ENCODE measurements at places on chromosomes 13 and 19. TPM values are rescaled to one million over a fixed set of nuclear protein-coding genes. Genes with fewer than 3 reads are reported as not detected.

GRCh38 chr13:111342721-111343120 is 22.3 kb downstream of the TEX29 start:
- DNase-seq: no peak
- H3K27ac ChIP-seq: no peak overlapping the region

SYCN gene
- not detected for total RNA-seq

GRCh38 chr19:16788479-16788878 is 40.7 kb upstream of the SIN3B start:
- H3K27me3 ChIP-seq: no peaks in the 10 kb centered on the region
- H3K36me3 ChIP-seq: peaks cover 1% of the 10 kb centered on the region
- H3K4me1 ChIP-seq: no peaks in the 10 kb centered on the region
- H3K4me3 ChIP-seq: no peak overlapping the region
- DNase-seq: no peak
- no peak overlapping the region for H3K27ac ChIP-seq

DNA sequence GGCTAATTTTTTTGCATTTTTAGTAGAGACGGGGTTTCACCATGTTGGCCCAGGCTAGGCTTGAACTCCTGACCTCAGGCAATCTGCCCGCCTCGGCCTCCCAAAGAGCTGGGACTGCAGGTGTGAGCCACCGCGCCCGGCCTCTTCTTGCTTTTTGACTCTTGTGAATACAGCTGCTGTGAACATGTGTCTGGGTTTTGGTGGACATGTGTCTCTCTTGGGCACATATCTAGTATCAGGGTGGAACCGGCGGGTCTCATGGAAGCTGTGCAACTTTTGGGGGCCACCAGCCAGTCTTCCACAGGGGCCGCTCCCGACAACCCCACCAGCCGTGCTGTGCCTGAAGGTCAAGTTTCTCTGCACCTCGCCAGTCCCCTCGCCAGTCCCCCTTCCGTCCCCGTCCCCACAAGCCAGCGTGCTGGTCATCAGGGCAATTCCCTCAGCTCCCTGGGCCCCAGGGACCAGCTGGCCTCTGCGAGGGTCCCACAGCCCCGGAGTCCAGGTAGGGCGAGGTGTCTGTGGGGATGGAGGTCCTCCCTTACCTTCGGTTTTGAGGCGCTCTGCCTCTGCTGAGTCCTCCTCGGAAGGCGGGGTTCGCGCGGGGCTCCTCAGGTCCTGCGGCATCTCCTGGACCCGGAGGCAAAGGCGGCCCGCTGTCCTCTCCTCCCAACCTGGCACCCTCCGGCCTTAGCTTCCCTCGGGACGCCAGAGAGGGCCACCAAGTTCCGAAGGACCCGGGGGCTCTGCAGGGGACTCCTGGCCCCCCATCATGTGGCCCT is 16.3 kb downstream of the SGTA start:
- no peak overlapping the region for H3K4me3 ChIP-seq
- H3K27ac ChIP-seq: no peak overlapping the region
- no peak for DNase-seq
- no peaks in the 10 kb centered on the region for H3K36me3 ChIP-seq
- no peaks in the 10 kb centered on the region for H3K27me3 ChIP-seq

DNA sequence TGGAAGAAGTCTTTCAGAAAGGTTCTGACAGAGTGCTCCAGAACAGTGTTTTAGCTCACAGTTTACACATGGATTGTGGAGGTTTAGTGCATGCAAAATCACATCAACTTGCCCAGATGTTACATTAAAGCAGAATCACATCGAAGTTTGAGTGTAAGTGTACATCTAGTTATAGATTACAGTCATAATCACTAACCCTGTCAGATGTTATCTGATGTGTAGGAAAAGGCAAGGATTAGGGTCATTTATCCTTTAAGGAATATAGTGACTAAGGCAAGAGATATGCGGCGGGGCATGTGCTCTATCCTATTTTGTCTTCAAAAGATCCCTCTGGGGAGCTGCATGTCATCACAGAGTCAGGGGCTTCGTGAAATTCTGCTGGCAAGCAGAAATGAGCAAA is 66.9 kb downstream of the CYSLTR2 start:
- H3K36me3 ChIP-seq: peaks cover 5% of the 10 kb centered on the region
- H3K27ac ChIP-seq: no peak overlapping the region
- H3K27me3 ChIP-seq: no peaks in the 10 kb centered on the region
- DNase-seq: no peak
- H3K4me1 ChIP-seq: no peaks in the 10 kb centered on the region
- H3K4me3 ChIP-seq: no peak overlapping the region

GRCh38 chr19:14107581-14108461 is 9.7 kb downstream of the PRKACA start:
- H3K4me3 ChIP-seq: no peak overlapping the region
- H3K36me3 ChIP-seq: peaks cover 8% of the 10 kb centered on the region
- no peak overlapping the region for H3K27ac ChIP-seq
- H3K27me3 ChIP-seq: no peaks in the 10 kb centered on the region
- no peak for DNase-seq

DNA sequence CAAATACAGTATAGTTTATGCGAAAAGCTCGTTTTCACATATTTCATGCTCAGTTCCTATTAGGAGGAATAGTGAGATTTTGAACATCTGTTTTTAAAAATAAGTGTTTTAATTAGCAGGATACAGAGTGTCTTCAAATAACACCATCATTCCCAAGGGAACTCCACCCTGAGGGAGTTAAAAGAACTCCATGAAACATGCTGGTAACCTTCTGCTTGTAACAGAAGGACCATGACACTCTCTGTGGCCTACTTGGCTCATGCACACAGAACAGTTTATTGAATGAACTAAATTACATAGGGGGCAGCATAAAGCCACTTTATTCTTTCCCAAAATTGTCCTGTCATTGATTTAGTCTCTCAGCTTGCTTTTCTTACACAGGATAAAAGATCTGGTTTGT is 809.5 kb upstream of the SLITRK6 start:
- no peak overlapping the region for H3K4me3 ChIP-seq
- H3K4me1 ChIP-seq: no peaks in the 10 kb centered on the region
- no peak for DNase-seq
- H3K27ac ChIP-seq: no peak overlapping the region
- H3K36me3 ChIP-seq: no peaks in the 10 kb centered on the region
- no peaks in the 10 kb centered on the region for H3K27me3 ChIP-seq

TNNI3 gene
- not detected for total RNA-seq

All from activated CD4-positive, alpha-beta T cell treated with anti-CD3 and anti-CD28 coated beads, Interleukin-2, amount 10 ng/mL, durations not matched to agents 7 days and 5 days (primary cell).